Naive B cell (primary cell): ENCODE measurements at places on chromosomes 16 and 17.

GRCh38 chr17:80892900-80893603, 98.6 kb upstream of the CHMP6 start:
- DNase-seq = no peak

- DNase-seq = no peak
These were observed 106.2 kb upstream of the CLEC3A start for GRCh38 chr16:77916111-77916510.

- DNase-seq = no peak
These were observed 20.9 kb downstream of the AKTIP start for GRCh38 chr16:53482123-53482522.

- DNase-seq = peak; percentile 94
These were observed 2.3 kb upstream of the SLC25A39 start for GRCh38 chr17:44326861-44327444.

DNA sequence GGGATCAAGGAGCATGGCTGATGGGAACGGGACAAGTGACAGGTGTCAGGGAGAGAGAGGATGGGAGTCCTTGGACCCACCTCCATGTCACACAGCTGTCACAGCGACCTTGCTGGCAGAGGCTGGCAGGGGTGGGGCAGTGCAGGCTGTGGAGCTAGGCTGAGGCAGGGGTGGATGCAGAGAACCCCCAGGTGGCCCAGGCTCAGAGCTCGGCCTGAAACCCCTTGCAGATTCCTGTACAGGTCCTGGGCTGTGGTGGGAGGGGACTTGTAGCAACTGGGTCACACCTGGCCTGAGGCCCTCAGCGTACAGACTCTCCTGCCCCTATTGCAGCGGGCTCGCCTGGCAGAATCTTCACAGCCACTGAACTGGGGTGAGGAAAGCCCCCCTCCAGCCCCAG, 174.1 kb downstream of the NTN1 start:
- DNase-seq = no peak

DNA sequence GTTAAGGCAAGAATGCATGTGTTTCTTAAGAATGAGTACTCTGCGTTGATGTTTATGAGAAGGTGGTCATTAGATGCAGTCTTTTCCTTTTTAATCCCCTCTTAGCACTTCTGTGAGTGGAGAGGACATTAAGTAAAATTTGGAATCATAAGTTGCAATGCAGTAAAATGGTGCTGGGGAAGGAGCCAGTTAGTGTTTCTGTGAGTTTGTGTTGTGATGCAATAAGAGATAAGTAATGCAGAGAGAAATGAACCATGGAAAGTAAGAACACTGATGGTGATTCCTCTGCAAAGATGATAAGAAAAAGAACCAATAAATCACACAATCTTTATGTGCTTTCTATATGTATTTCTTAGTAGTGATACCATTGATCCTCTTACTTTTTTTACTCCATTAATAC, 20.0 kb downstream of the ABHD15 start:
- no peak for DNase-seq

DNA sequence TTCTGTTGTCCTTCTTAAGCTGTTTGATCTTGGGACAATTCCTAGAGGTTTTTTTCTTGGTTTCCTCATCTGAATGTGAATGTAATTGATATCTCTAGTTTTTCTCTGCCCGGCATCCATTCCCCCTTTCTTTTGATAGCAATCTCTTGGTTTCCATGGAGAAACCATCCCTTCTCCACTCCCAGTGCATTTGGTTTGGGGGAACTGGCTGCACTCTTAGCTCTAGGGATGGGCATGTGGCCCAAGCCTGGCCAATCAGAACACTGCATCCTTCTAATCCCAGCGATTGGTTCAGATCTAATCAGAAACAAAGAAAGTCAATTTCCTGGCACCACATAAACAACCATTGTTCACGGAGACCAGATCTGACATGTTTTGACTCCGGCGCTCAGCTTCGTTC, 45.1 kb downstream of the IRX3 start:
- no peak for DNase-seq

DNA sequence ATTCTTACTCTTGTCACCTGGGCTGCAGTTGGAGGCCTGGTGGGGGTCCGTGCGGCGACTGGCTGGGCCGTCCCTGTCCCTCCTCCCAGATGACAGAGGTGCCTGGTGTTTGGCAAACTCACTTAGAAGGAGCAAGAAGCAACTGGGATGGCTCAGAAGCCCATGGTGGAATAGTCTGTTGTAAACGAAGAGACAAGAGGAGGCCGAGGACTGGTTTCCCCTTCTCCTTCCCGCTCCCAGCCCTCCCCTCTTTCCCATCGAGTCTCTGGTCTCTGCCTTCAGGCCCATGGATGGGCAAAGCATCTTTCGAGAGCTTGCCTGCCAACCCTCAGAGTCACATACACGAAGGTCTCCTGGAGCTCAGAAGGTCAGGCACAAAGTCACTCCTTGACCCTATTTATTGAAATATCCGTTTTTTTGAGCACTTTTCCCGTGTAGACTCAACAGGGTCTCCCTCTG, 364.4 kb downstream of the SEC14L1 start:
- DNase-seq = no peak

GRCh38 chr17:45656527-45657181, 127.5 kb upstream of the CRHR1 start:
- no peak for DNase-seq

DNA sequence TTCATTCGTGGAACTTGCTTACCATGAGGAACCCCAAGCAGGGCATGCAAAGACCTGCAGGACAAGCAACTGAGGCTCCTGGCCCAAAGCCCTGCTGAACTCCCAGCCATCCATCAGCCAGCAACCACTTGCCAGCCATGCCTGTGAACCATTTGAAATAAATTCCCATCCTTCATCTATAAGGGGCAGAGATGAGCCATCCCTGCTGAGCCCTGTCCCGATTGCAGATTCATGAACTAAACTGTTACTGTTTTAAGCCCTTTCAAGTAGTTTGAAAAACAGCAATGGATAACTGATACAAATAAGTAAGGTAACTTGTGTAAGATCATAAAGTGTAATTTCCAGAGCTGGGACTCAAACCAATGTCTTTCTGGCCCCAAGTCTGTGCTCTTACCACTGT, 114.4 kb upstream of the WSCD1 start:
- no peak for DNase-seq

- no peak for DNase-seq
These were observed 166.5 kb downstream of the STX8 start for GRCh38 chr17:9408868-9409829.

DNA sequence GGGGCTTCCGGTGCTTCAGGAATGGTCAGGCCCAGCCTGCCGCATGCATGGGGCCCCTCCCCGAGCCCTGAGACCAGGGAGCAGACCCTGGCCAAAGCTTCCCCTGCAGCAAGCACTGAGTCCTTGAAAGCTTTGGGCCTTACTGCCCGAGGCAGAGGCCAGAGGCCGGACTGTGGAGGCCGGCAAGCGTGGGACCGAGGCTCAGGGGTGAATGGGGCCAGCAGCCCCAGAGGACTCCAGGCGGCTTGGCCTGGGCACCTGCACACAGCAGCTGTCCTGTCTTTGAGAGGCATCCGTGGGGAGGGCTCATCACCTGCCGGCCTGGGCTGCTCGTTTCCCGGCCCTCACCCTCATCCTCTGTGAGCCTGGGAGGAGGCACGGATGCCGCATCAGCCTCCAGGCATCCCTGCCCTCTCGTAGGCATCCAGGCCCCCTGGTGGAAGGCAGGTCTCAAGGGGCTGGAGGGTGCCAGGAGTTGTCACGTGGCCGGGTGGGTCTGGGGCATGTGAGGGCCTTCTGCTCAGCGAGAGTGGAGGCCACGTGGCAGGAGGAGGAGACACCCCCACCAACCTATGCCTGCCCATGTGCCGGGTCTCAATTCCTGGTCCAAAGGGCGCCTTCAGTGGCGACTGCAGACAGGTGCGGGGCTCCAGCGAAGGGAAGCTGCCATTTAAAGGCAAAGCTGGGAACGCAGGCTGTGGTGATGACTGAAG, 31.4 kb downstream of the CACNA1H start:
- no peak for DNase-seq
